Activated T-helper 1 cell treated with anti-CD3 and anti-CD28 coated beads, Interleukin-2, amount 50 U/mL, for 16 hours (primary cell): ENCODE measurements at places on chromosomes 7 and 10.

GRCh38 chr10:13366891-13367290 is 18.8 kb upstream of the SEPHS1 start:
- no peak for DNase-seq

GRCh38 chr7:150372271-150373048 is 3.8 kb downstream of the REPIN1 start:
- DNase-seq: no peak

DNA sequence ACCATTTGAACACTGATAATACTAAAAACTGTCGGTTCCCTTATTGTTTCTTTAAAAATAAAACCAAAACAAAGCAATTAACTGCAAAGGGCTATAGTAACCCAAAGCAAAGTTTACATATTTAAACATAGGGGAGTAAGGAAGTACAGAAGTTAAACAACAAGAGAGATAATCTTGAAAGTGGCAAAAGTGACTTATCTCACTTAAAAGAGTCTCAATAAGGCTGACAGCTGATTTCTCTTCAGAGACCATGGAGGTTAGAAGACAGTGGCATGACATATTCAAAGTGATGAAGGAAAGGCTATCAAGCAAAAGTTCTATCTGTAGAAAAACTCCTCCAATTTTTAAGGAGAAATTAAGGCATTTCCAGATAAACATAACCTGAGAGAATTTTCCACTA is 233.5 kb upstream of the HDAC9 start:
- DNase-seq: no peak

GRCh38 chr7:70812511-70812910 is 319.4 kb upstream of the GALNT17 start:
- DNase-seq: no peak

GRCh38 chr10:99770408-99771045 is 11.9 kb upstream of the ABCC2 start:
- no peak for DNase-seq
